OCI-LY7 (cell line): ENCODE measurements at places on chromosomes 7 and 10. TPM values are rescaled to one million over a fixed set of nuclear protein-coding genes. Genes with fewer than 3 reads are reported as not detected.

KCNIP2 gene
- 2.8 and 4.3 TPM in 2 replicates for total RNA-seq

GNAT3 gene
- not detected in 2 replicates for total RNA-seq

FZD8 gene
- total RNA-seq, result 3.9 and 4.2 TPM in 2 replicates

GRCh38 chr10:49235392-49235791 lies 47.2 kb upstream of the TMEM273 start:
- no peak for DNase-seq

SPDYE5 gene
- not detected in 2 replicates for total RNA-seq

GRCh38 chr7:74473116-74473515 lies 19.4 kb downstream of the GTF2IRD1 start:
- no peak for DNase-seq

DNA sequence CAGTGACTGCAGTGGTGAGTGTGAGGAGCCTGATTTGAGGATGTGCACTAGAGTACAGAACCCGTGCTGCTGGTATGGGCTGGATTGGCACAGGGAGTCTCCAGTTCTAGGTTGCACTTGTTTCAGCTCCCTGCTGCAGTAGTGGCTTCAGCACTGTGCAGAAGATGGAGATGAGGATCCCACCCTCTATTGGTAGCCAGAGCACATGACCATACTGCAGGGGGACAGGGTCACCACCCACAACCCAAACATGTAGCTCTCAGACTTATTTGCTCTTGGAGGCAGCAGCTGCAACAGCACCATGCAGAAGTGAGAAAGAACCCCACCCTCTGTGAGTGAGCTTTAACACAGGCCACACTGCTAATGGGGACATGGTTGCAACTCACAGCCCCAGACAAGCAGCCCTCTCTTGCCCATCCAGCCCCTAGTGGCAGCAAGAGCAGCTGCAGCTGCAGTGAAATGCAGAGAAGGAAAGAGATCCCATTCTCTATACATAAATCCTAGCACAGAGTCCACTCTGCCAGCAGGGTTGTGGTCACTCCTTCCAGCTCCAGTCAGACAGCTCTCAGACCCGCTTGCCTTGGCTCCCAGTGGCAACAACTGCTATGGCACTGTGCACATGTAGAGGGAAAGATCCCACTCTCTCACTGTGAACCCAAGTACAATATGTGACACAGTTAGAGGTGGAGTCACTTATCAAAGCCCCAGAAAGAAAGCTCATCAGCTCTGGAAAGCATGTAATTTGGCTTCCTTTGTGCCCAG lies 51.4 kb upstream of the SCIN start:
- DNase-seq, result no peak

DNA sequence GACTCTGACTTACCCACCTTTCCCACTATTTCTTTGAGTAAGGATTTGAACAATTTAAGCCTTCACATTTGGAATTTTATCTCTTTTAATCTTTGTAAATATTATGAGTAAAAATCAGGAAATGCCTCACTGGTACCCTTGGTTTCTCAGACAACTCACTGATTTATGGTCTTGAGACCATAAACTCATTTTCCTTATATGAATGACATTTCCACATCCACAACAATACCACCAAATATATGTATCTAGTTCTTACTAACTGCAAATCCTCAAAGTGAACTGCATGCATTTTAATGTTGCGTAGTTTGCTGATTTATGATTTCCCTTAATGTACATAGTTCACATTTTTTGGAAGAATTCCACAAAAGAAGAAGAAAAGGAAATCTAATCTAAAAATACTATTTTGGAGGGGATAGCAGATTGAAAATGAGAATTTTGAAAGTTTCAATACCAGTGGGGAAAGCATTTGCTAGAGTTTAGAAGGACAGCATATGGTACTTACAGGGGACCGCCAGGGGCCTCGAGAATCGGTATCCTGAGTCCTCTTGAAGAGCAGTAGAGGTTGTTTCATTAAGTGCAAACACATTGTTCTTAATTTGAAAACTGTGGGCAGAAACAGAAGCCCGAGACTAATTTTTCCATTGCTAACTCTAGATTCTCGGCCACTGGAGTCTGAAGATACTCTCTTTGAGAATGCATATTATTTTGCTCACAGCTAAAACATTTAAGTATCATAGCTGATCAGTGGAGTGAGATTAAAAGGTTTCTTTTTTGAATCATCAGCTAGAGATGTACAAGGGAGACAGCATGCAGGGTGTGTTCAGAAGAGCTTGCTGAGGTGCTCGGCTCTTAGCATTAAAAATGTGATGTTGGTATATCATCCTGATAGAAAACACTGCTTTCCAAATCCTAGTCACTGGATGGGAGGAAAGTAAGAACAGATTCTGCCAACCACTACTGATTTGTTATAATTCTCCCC lies 964.0 kb downstream of the GATA3 start:
- DNase-seq, result no peak

KLF14 gene
- not detected in 2 replicates for total RNA-seq

DNA sequence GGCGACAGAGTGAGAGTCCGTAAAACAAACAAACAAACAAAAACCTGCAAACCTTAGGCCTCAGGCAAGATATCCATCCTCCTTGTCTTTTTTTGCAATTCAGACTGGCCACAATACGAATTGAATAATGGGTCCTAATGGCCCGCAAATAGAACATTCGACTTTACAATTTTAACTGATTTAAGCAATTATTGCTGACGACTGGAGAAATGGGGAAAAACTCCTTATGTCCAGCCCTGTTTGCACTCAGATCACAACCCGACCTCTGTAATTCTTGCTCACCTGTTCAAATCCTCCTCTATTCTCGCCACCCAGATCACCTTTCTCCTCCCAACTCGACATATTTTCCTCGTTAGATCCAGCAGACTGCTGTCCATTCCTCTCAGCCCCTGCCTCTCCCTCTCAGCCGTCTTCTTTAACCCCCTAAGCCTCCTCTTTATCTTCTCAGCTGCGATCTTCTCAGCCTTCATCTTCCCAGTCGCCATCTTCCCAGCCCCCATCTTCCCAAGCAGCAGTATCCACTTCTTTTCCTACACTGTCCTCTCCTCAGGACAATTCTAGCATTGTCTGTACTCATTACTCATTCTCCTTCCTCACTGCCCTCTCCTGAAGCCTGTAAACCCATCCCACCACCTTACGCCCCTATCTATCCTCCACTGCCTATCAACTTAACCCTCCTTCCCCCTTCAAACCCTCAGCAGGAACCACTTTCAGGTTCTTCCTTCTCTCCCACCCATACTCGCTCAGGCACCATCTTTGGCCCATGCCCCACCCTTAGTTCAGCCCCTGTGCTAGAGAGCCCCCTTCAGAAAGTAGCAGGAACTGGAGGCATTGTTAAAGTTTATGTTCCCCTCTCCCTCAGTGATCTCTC lies 61.8 kb downstream of the LRRC17 start:
- no peak for DNase-seq

- DNase-seq, result no peak
These were observed 11.6 kb downstream of the MLXIPL start for GRCh38 chr7:73612598-73613269.

CFTR gene
- total RNA-seq, result not detected in 2 replicates

DNA sequence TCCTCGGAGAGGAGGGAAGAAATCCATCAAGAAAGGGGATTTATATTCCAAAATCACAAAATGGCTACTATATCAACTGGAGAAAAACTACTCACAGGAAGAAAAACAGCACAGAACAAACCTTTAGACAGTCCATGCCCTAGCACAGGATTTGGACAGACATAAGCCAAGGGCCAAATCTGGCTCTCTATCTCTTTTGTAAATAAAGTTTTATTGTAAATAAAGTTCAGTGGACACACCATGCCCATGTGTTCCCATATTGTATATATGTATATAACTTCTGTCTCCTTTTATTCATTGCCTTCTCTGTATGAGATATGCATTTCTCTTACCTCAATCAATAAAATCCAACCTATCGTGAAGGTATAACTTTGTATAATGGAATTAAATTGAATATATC lies 742.8 kb upstream of the LRRTM3 start:
- no peak for DNase-seq

DNA sequence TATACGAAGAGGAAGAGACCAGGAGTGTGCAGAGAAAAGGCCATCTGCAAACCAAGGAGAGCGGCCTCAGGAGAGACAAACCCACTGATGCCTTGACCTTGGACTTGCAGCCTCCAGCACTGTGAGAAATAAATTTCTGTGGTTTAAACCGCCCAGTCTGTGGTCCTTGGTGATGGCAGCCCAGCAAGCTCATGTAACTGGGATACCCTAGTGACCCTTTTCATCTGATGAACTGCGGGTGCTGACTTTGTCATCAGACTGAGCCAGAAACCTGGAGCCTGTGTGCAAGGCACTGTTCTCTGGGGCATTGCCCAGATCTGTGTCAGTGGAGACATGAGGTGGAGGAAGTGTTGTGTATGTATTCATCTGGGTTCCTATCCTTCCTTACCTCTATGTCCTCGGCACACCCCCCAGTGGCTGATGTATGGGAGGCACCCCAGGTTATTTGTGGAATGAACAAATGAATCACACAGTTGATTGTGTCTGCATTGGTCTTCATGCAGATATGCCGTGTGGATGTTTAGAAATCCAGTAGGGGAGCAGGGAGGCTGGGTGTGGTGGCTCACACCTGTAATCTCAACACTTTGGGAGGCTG lies 64.5 kb upstream of the BTBD16 start:
- no peak for DNase-seq

SLC13A4 gene
- not detected in 2 replicates for total RNA-seq

ITPRIP gene
- 18.0 and 19.6 TPM in 2 replicates for total RNA-seq

SEMA3A gene
- total RNA-seq, result not detected in 2 replicates

- no peak for DNase-seq
These were observed 482.2 kb upstream of the KLF6 start for GRCh38 chr10:4267086-4267773.

DNA sequence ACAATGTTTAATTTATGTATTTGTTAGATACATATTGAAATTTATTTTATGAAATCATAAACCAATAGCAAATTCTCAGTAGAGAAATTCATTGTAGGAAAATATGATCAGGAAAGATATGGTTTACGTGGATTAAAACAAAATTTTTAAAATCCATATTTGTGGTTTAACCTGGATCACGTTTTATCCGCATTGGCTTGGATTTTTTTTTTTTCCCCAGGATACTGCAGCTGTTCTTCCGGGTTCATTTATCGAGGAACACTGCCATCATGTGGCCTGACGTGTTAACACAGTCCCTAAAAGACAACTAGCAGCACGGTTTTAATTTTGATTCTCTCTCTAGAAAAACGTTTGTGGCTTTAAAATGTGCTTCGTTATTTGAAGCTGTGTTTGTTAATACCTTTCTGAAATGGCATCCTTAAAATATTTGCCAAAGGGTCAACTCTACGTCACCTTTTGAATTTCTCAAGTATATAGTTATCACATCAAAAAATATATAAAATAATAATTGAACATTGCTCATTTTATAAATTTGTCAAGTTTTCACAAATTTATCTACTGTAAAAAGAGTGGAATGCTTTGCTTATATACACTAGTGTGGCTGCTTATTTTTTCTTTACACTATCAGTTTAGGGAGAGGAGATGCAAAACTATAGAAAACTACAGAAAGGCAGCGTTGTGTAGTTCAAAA lies 8.7 kb upstream of the ASB4 start:
- peak; percentile 77 for DNase-seq

DEPP1 gene
- not detected in 2 replicates for total RNA-seq

DNA sequence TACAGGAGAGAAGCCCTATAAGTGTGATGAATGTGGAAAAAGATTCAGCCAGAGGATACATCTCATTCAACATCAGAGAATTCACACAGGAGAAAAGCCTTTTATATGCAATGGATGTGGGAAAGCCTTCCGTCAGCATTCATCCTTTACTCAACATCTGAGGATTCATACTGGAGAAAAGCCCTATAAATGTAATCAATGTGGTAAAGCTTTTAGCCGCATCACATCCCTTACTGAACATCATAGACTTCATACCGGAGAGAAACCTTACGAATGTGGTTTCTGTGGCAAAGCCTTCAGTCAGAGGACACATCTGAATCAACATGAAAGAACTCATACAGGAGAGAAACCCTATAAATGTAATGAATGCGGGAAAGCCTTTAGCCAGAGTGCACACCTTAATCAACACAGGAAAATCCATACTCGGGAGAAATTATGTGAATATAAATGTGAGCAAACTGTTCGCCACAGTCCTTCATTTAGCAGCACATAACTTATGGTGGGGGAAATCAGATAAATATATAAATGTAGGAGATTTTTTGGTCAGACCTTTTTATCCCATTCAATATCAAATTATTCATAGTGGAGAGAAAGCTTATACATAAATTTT lies 12.1 kb upstream of the MRPS17 start:
- DNase-seq, result no peak

GRCh38 chr10:130573446-130573845 lies 437.3 kb downstream of the GLRX3 start:
- DNase-seq, result no peak

DNA sequence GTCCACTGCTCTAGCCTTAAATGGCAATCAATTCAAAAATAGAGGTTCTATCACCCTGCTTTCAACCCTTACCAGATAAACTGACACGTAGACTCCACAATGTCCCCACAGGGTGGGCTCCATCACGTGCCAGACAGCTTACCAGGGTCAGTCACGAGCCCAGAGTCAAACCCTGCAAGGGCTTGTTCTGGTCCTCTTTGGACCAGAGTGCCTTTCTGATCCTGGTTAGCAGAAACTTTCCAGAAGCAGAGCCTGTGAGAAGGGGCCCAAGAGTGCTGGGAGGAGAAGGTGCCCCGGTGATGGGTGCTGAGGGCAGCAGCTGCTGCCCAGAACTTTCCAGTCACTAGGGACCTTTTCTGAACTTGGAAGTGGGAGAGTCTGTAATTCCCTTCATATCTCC lies 354 bp upstream of the GIMAP5 start:
- DNase-seq, result no peak

DNA sequence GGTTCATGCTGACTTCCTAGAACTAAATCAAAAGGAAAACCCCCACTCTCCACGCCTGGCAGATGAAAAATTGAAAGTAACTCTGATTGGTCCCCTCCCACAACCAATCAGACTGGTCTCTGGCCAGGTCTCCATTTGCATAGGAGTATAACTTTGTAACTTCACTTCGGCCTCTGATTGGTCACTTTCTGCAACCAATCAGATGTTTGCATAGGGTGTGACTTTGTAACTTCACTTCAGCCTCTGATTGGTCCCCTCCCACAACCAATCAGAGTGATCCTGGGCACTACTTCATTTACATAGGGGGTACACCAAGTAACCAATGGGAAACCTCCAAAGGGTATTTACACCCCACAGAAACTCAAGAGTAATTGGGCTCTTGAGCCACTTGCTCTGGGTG lies 306.6 kb upstream of the PFKP start:
- peak; percentile 1 for DNase-seq

DNA sequence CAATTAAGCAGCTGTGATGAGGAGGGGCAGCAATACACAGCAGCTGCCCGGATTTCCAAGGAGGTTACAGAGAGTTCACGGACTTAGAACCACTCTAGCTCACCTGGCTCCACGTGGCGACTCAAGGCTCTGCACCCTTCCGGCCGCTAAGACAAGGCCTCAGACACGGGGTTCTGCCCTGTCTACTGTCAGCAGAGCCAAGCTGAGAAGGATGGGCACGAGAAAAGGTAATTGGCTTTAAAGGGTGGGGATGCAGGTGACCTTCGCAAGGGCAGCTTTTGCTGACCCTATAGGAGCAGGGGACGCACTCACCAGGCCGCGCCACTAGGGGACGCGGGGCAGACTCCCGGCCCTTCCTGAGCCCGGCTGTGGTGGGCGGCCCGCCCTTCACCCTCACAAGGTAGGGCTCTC lies 152.4 kb downstream of the KIF20B start:
- no peak for DNase-seq
